HS-27A (cell line): ENCODE measurements at places on chromosomes 7 and 10.

- no peak for DNase-seq
Measured at GRCh38 chr7:149558149-149558861, 60.7 kb upstream of the ZNF746 start.

- DNase-seq, result no peak
Measured at GRCh38 chr10:14859775-14860174, 18.9 kb upstream of the SUV39H2 start.

- DNase-seq, result no peak
Measured at GRCh38 chr10:89399956-89400355, 7.5 kb downstream of the IFIT1 start.

DNA sequence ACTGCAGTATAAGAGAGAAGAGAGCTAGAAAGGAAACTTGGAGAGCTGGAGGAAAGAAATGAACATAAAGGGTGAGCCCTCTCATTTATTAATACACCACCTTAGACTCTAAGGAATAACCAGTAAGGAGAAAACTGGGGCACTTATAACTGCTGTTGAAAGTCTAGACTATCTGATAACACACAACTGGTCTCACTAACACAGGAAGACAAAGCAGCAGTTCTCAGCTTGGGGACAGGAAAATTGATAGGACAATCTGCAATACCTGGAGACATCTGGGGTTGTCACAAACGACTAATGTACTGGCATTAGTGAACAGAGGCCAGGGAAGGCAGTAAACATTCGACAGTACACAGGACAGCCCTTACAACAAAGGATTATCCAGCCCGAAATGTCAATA lies 6.8 kb downstream of the ELMO1 start:
- no peak for DNase-seq
